ENCODE measurements at places on chromosomes 16 and 17.

- no peak for DNase-seq
These were observed 8.2 kb downstream of the ADCY7 start for GRCh38 chr16:50274326-50275097.

GRCh38 chr16:58456193-58456592, 43.8 kb upstream of the NDRG4 start:
- no peak for DNase-seq

- DNase-seq: no peak
These were observed 238.7 kb downstream of the HAPSTR1 start for GRCh38 chr16:9330095-9330494.

DNA sequence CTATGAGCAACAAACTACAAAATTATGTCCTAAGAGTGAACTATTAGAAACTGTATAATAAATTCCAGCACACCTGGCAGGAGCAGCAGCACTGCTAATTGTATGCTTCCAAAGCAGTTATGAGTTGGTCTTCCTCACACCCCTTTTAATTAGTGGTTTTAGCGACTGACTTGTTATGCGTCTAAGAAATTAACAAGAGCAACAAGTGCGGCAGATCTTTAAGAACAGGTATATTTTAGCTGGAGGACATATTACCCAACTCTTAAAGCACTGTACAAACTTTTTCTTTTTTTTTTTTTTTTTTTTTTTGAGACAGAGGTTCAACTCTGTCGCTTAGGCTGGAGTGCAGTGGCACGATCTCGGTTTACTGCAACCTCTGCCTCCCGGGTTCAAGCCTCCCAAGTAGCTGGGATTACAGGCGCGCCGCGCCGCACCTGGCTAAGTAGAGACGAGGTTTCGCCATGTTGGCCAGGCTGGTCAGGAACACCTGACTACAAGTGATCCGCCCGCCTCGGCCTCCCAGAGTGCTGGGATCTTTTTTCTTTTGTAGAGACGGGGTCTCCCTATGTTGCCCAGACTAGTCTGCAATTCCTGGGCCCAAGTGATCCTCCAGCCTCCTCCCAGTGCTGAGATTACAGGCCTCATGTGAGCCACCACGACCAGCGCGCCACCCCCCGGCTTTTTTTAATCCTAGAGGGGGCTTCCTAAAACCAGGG, 1.6 kb upstream of the FBXL20 start:
- no peak for DNase-seq

DNA sequence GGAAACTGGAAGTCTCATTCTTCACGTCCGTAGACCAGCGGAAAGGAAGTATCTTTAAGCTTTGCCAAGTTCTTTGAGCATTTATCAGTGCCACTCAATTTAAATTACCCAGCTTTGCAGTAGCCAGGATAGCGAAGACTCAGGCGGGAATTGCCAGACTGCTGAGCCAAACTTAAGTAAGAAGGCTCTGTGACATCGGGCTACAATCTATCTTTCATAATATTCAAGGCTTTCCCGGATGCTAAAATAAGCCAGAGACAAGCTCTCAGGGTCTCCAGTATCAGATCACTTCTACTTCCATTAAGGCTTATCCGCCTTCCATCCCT, 436 bp upstream of the BRIP1 start:
- peak; percentile 7 for DNase-seq

DNA sequence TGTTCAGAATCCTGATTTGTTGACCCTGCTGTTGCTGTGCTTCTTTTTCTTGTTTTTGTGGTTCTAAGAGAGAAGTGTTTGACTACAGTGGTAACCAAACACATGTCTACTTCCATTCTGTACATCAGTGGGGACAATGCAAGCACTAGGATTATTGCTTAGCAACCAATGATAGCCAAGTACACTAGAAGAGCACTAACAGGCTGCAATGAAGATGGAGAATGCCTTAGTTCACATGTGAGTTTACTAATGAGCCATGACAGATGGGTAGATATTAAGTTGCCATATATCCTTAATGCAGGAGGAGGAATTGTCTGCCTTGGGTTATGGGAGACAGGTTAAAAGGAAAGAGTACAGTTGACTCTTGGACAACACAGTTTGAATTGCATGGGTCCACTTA, 8.3 kb downstream of the EFCAB5 start:
- no peak for DNase-seq

DNA sequence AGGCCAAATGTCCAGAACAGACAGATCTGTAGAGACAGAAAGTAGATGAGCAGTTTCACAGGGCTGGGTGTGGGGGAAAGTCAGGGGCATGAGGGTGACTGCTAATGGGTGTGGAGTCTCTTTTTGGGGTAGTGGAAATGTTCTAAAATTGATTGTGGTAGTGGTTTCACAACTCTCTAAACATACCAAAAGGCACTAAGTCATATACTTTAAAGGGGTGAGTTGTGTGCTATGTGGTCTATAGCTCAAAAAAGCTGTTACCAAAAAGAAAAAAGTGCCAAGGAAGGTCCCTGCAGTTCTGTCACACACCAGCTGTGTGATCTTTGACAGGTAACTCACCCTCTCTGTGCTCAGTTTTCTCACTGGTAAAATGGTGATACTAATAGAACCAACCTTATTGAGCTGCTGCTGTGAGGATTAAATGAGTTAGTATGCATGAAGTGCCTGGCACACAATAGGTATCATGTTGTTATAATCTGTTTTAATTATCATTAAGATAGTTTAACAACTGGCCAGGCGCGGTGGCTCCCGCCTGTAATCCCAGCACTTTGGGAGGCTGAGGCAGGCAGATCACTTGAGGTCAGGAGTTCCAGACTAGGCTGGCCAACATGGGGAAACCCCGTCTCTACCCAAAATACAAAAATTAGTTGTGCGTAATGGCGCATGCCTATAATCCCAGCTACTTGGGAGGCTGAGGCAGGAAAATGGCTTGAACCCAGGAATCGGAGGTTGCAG, 10.3 kb downstream of the ITGAX start:
- no peak for DNase-seq

- no peak for DNase-seq
These were observed at the start of gene ACSM5 for GRCh38 chr16:20409398-20410120. TSS of gene ACSM5 (plus strand) at chr16:20409534. CDS start at chr16:20411485, 1,951 bp downstream.

- DNase-seq: no peak
These were observed 94.7 kb downstream of the SALL1 start for GRCh38 chr16:51056331-51056730.

All from H54 (cell line).